ENCODE measurements at places on chromosomes 11 and 22.

GRCh38 chr22:38205261-38206128, 3.7 kb downstream of the MAFF start:
- peak overlapping the region; percentile 92 for H3K27ac ChIP-seq
- H3K36me3 ChIP-seq = no peaks in the 10 kb centered on the region
- H3K4me1 ChIP-seq = peaks cover 42% of the 10 kb centered on the region
- no peak for DNase-seq
- H3K27me3 ChIP-seq = no peaks in the 10 kb centered on the region
- H3K4me3 ChIP-seq = no peak overlapping the region

- DNase-seq = no peak
- H3K27me3 ChIP-seq = no peaks in the 10 kb centered on the region
- H3K4me1 ChIP-seq = no peaks in the 10 kb centered on the region
- H3K27ac ChIP-seq = no peak overlapping the region
- H3K4me3 ChIP-seq = no peak overlapping the region
These were observed 28.8 kb downstream of the BTG4 start for GRCh38 chr11:111483431-111483830.

GRCh38 chr11:122123263-122123929, 7.4 kb upstream of the BLID start:
- H3K27me3 ChIP-seq = no peaks in the 10 kb centered on the region
- H3K36me3 ChIP-seq = no peaks in the 10 kb centered on the region
- H3K4me1 ChIP-seq = no peaks in the 10 kb centered on the region
- no peak overlapping the region for H3K4me3 ChIP-seq
- H3K27ac ChIP-seq = no peak overlapping the region

DNA sequence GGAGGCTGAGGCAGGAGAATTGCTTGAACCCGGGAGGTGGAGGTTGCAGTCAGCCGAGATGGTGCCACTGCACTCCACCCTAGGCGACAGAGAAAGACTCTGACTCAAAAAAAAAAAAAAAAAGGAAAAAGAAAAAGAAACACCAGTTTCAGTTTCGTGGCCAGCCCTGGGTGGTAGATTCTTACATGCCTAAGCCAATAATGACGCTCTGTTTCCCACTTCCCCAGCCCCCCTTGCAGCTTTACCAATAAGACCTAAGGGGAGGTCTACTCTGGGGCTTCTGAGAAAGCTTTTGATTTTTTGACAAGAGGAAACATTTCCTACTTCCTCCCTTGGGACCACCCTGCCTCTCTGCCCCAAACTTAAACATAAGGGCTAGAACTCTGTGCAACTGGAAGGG, 30.0 kb upstream of the PTPRJ start:
- peaks cover 25% of the 10 kb centered on the region for H3K4me1 ChIP-seq
- no peak overlapping the region for H3K4me3 ChIP-seq
- H3K27ac ChIP-seq = no peak overlapping the region
- no peaks in the 10 kb centered on the region for H3K27me3 ChIP-seq
- no peaks in the 10 kb centered on the region for H3K36me3 ChIP-seq

DNA sequence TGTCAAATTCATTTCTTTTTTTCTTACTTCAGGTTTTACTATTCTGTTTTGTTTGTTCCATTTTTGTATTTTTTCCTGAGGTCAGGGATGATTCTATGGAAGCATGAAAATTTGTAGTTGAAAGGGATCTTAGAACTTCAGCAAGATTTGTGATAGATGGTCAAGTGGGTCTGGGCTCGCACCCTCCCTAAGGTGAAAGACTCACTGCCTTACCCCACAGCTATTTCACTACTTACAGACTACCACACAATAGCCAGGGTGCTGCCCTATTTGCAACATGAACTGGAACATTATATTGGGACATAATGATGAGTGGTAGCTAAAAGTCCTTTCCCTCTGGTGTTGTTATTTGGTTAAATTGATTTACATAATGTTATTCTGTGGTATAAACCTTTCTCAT, 62.6 kb downstream of the MAML2 start:
- peak overlapping the region; percentile 79 for H3K27ac ChIP-seq
- no peak overlapping the region for H3K4me3 ChIP-seq
- H3K27me3 ChIP-seq = no peaks in the 10 kb centered on the region
- no peaks in the 10 kb centered on the region for H3K36me3 ChIP-seq
- DNase-seq = no peak
- peaks cover 8% of the 10 kb centered on the region for H3K4me1 ChIP-seq

- peak overlapping the region; percentile 67 for H3K27ac ChIP-seq
- H3K4me1 ChIP-seq = peaks cover 6% of the 10 kb centered on the region
- peak overlapping the region; percentile 16 for H3K4me3 ChIP-seq
- no peaks in the 10 kb centered on the region for H3K27me3 ChIP-seq
- H3K36me3 ChIP-seq = no peaks in the 10 kb centered on the region
These were observed 121.9 kb upstream of the MTMR2 start for GRCh38 chr11:96045622-96046456.

GRCh38 chr22:36673821-36674220, 29.7 kb downstream of the CACNG2 start:
- no peaks in the 10 kb centered on the region for H3K4me1 ChIP-seq
- no peak overlapping the region for H3K4me3 ChIP-seq
- no peaks in the 10 kb centered on the region for H3K36me3 ChIP-seq
- no peak for DNase-seq

DNA sequence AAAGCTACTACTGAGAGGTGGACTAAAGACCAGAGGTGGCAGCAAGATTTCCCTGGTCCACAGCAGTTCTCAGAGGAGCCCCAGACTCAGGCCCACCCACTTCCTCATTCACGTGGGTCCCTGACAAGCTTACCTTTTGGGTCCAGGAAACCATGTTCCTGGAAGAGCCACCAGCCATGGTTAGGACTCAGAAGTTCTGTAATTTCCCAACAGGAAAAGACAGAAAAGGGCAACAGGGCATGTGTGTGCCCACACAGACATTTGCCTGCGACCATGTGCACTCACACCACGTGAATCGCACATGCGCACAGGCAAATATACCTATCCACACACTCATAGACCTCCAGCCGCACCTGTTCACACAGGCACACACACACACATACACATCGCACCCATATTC, 42.9 kb downstream of the LRRC32 start:
- H3K4me3 ChIP-seq = no peak overlapping the region
- DNase-seq = no peak
- peaks cover 44% of the 10 kb centered on the region for H3K4me1 ChIP-seq
- no peak overlapping the region for H3K27ac ChIP-seq
- no peaks in the 10 kb centered on the region for H3K27me3 ChIP-seq

DNA sequence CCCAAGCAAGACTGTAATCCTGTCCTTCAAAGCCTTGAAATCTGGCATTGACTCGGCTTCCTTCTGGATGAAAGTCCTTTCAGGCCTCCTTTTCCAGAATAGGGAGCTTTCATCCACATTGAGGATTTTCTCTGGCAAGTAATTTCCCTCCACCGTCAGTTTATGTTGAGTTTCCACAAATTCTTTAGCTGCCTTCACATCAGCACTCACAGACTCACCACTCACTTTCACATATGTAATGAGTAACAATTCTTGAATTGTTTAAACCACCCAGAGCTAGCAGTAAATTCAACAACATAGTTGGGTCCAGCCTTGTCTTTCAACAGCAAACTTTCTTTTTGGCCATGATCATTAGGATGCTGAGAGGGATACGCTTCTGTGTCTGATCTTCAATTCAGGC, 84.3 kb upstream of the PRDM11 start:
- no peaks in the 10 kb centered on the region for H3K36me3 ChIP-seq
- no peak overlapping the region for H3K27ac ChIP-seq
- H3K4me3 ChIP-seq = no peak overlapping the region
- peaks cover 16% of the 10 kb centered on the region for H3K4me1 ChIP-seq

DNA sequence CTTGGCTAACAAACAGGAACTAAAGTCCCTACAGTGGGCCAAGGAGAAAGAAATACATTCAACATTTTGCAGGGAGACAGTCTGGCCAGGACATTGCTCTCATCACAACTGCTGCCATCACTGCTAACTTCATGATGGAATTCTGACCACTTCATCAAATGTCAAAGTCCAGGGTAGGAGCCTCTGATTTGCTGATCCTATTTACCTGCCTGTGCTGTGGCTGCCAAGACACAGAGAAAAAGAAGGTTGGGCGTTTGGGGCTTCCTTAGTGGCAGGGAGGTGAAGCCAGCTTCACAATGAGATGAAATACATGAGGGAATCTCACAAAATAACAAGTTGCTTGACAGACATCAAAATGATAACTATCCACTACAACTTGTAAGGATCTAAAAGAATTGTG, 343.9 kb upstream of the CADM1 start:
- no peak overlapping the region for H3K4me3 ChIP-seq
- no peaks in the 10 kb centered on the region for H3K36me3 ChIP-seq
- no peak overlapping the region for H3K27ac ChIP-seq
- H3K27me3 ChIP-seq = no peaks in the 10 kb centered on the region
- no peaks in the 10 kb centered on the region for H3K4me1 ChIP-seq

DNA sequence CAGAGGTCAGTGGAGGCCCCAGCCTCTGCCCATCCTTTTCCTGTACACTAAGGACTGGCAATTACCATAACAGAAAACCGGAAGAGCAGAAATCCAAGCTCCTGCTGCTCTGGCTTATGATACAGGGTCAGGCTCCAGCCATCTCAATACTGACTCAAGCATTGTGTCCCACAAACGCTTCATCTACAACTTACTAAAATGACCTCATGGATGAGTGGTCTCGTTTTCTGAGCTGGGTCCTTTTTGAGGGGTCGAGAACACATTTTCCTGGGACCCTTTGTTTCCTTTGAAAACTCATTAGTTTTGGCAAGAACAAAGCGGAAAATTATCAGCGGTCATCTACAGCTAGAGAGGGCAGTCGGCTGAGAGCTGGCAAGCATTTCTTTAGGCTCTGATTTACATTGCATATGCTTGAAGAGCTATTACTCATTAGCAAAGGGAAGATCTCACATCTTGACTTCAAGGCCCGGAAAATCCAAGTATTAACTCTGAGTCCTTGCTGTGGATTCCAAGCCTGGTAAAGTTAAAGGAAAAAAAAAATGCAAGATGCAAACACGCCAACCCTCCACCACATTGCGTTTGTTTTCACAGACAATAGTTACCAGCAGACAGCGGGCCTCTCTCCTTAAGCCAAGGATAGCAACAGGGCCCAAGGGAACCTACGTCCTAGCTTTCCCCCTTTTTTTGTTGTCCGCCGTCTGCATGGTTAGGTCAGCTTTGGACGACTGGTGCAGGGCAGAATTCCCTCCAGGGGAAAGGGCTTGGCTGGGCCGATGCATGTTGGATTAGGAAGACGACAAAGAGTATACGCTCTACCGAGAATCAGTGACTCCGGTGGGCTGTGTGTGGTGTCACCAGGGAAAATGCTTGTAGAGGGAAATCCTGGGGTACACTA, 1.8 kb downstream of the TESMIN start:
- H3K36me3 ChIP-seq = peaks cover 25% of the 10 kb centered on the region
- peaks cover 23% of the 10 kb centered on the region for H3K4me1 ChIP-seq
- no peak overlapping the region for H3K27ac ChIP-seq
- H3K27me3 ChIP-seq = no peaks in the 10 kb centered on the region
- DNase-seq = no peak

DNA sequence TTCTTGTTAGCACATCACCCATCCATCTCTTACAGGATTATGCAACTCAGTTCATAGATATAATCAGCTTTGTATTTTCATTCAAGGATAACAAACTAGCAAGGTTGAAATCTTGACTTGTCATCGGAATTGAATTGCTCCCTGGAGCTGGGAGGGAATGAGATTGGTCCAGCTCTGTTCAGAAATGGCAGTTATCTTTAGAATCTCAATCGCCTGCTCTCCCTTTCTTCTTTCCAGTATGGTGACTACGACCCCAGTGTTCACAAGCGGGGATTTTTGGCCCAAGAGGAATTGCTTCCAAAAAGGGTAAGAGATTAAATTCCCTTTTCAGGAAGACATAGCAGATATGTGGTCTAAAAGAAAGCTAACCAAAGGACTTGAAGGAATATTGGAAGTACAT, 51.0 kb downstream of the NF2 start:
- no peaks in the 10 kb centered on the region for H3K27me3 ChIP-seq
- no peak for DNase-seq
- H3K27ac ChIP-seq = no peak overlapping the region

DNA sequence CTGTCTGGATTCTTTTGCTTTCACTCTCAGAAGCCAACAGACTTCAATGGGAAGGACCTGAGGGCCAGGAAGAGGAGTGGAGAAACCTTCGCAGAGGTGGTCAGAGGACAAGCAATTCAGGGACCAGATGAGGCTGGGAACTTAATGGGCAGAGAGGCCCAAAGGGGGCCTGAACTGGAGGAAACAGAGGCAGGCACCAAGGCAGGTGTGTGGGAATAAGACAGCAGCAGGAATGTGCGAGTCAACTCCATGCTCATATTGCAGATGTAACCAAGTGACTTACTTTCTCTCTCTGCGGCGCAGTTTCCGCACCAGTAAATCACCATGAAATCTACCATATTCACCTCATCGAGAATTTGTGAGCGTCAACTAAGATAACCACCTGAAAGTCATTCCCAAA, 669.1 kb downstream of the NTM start:
- no peak overlapping the region for H3K4me3 ChIP-seq
- H3K36me3 ChIP-seq = no peaks in the 10 kb centered on the region
- no peak overlapping the region for H3K27ac ChIP-seq
- H3K4me1 ChIP-seq = no peaks in the 10 kb centered on the region

GRCh38 chr22:39819429-39819828, 74.1 kb downstream of the ENTHD1 start:
- no peaks in the 10 kb centered on the region for H3K36me3 ChIP-seq
- H3K4me3 ChIP-seq = no peak overlapping the region
- no peak for DNase-seq
- H3K27ac ChIP-seq = no peak overlapping the region
- H3K4me1 ChIP-seq = no peaks in the 10 kb centered on the region

GRCh38 chr22:43820651-43821305, 8.7 kb upstream of the EFCAB6 start:
- H3K27me3 ChIP-seq = no peaks in the 10 kb centered on the region
- H3K4me3 ChIP-seq = no peak overlapping the region
- no peak for DNase-seq
- H3K4me1 ChIP-seq = peaks cover under 1% of the 10 kb centered on the region
- no peak overlapping the region for H3K27ac ChIP-seq
- H3K36me3 ChIP-seq = no peaks in the 10 kb centered on the region

DNA sequence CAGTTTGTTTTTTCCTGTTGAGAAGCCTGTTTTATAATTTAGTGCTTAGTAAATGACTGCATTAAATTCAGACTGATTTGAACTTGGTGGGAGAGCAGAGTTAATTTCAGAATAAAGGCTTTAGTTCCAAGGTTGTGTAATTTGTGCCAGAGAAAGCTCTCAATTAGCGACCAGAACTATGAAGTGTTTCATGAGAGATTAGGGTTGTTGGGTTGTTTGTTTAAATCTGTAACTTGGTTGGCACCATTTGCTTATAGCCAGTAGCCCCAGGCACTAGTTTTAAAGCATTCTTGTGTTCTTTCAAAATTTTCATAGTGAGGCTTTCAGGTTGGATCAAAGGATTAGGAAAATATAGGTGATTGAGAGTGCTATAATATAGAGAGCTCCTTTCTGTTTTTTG, 25.5 kb downstream of the UVRAG start:
- DNase-seq = no peak
- no peaks in the 10 kb centered on the region for H3K27me3 ChIP-seq
- no peak overlapping the region for H3K27ac ChIP-seq

Measured in esophagus squamous epithelium (tissue), 5 donors.